NCI-H187 (cell line): ENCODE measurements at places on chromosomes 1 and 21.

- DNase-seq, result no peak
Observed at GRCh38 chr21:38413958-38414548, 84.2 kb downstream of the ERG start.

DNA sequence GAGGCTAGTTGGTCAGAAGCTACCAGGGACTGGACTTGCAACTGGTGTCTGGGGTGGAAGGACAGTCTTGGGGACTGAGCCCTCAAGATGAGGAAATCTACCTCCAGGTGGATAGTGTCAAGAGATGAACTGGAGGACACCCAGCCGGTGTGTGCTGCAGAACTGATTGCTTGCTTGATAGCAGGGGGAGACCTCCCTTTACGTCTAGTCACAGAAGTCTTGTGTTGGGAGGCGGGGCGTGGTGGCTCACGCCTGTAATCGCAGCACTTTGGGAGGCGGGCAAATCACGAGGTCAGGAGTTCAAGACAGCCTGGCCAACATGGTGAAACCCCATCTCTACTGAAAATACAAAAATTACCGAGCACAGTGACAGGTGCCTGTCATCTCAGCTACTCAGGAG, 4.9 kb downstream of the RCC2 start:
- no peak for DNase-seq

DNA sequence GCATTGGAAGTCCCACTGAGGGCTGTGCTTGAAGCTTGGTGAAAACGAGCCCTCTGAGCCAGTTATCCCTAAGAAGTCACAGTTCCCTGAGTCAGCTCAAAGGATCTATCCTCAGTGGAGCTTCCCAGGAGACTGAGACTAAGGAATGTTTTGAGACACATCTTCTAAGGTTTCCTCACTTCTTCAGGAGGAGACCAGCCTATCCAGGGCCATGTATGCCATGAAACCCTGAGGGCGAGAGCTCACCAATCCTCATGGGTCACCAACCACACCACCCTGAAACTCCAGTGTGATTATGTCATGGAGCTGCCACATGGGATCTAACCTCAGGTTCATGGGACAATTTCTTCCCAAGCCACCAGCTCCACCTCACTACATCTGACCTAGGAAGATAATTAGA, 7.6 kb upstream of the TIE1 start:
- no peak for DNase-seq

DNA sequence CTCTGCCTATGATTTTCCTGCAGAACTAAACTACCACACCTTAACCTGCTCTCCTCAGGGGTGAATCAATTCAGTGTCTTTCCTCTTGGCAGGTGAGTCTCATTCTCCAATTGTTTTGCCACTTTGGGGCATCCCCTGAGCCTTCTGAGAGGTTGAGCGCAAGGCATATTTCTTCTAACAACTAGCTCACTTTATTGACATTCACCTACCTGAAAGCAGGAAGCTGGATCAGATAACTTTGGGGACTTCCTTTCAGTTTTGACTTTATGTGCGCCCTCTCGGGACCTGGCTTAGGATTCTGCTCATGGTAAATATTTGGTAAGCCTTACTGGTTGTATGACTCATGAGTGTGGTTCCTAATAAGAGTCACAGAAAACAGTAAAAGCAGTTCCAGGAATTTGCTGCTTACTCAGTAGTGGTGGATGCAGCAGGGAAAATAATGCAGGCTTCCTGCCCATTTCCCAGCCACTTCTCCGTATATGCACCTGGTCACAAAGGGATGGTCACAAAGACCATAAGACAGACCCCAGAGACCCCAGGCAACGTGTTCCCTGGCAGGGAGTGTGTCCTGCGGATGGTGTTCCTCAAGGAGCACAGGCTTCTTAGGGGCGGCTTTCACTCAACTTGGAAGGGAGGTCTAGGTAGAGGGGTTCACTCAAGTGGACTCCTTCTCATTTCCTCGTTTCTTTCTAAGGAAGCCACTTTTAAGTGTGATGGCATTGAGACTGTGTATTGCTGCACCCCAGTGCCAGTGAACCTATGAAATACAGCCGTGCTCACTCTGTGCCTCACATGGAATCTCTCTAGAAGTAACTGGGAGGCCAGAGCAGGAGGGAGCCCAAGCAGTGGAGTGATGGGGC, 22.0 kb upstream of the BATF3 start:
- DNase-seq, result no peak

DNA sequence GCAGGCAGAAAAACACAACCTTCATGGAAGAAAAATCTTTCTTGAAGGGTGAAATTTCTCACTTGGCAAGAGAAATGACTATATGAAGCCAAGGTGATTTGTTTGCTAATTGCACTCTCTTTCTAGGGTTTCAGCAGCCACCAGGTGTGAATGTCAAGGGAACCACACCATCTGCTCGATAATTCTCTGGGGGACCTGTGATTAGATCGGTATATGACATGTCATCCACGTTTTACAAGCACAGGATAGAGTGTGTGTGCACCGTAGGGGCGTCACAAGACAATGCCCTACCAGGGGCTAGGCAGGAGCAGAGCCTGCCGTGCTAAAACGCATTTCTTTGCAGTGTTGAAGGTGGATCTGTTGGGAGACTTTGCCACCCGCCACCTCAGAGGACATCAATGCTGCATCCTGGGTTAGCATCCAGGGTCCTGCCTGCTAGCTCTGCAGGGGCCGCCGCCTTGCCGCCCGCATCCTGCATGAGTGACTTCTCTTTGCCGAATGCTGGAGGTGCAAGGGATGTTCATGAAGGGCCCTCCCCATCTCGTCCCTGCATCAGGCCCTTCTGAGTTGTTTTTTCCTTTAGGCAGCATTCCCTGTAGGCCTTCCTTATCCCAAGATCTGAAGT, 37.8 kb upstream of the CCSAP start:
- no peak for DNase-seq

GRCh38 chr1:145751491-145752037, 32.3 kb downstream of the CD160 start:
- no peak for DNase-seq

DNA sequence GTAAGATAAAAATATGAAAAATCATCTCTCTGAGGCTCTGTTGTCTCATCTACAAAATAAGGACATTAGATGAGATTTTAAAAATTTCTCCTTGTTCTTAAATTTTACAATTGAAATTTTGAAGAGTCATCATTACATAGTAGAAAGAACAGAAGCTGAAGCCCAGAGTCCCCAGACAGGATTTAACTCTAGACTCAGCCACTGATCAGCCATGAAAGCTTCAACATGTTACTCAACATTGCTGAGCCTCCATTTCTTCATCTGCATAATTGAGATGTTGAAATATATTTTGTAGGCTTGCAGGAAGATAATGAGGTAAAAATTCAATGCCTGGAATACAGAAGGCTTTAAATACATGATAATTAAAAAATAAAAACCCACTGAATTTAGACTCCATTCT, 633.3 kb downstream of the LMO4 start:
- DNase-seq, result no peak

- no peak for DNase-seq
Observed at GRCh38 chr1:6572653-6573383, 7.0 kb upstream of the ZBTB48 start.

DNA sequence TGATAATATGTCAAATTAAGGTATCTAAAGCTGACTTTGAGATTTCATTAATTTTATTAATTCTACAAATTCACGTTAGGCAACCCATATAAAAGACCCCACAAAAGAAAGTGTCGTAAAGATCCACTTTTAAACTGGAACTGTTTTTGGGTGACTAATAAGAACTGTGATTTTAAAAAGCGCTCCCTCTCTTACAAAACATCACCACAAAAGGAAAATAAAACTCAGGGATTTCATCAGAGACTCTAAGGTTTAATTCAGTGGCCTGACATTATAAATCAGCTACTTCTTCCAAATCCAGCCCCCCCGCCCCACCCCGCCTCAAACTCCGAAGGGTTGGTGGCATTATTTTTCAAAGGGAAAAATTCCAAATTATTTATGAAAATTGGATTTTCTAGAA, 2.7 kb downstream of the COL24A1 start:
- DNase-seq, result no peak

GRCh38 chr1:3465935-3466321, 11.5 kb downstream of the ARHGEF16 start:
- DNase-seq, result no peak

DNA sequence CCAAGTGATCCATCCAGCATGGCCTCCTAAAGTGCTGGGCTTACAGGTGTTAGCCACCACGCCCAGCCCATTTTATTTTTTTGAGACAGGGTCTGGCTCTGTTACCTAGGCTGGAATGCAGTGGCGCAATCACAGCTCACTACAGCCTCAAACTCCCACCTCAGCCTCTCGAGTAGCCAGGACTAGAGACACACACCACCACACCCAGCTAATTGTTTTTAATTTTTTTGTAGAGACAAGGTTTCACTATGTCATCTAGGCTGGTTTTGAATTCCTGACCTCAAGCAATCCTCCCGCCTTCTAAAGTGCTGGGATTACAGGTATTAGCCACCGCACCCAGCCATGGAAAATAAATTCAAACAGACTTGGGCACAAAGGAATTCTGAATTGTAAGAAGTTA, 31.9 kb downstream of the PUM1 start:
- no peak for DNase-seq

GRCh38 chr1:32741413-32742198, 39.0 kb upstream of the SYNC start:
- no peak for DNase-seq

- no peak for DNase-seq
Observed at GRCh38 chr1:218779341-218780100, 394.2 kb upstream of the LYPLAL1 start.

DNA sequence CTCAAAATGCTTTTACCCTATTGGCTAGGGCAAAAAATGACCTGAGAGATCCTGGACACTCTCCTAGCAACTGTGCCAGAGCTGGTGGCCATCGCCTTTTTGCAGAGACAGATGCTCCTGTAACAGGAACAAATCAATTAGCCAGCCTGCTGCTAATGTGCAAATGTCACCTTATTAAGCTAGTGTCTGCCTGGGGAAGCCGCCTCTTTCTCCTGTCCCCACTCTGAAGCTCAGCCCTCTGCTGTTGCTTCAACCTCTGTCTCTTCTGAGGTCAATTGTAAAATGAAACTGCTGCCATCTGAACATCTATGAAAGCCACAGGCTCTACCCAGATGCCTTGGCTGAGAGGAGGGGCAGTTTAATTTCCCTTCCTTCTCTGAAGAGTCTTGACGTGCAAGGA, 85.5 kb upstream of the CACNA1E start:
- DNase-seq, result no peak
